Stimulated activated CD8-positive, alpha-beta memory T cell treated with anti-CD3 and anti-CD28 coated beads, Interleukin-15, amount 100 ng/mL, for 48 hours (primary cell): ENCODE measurements at places on chromosomes 2 and 18.

DNA sequence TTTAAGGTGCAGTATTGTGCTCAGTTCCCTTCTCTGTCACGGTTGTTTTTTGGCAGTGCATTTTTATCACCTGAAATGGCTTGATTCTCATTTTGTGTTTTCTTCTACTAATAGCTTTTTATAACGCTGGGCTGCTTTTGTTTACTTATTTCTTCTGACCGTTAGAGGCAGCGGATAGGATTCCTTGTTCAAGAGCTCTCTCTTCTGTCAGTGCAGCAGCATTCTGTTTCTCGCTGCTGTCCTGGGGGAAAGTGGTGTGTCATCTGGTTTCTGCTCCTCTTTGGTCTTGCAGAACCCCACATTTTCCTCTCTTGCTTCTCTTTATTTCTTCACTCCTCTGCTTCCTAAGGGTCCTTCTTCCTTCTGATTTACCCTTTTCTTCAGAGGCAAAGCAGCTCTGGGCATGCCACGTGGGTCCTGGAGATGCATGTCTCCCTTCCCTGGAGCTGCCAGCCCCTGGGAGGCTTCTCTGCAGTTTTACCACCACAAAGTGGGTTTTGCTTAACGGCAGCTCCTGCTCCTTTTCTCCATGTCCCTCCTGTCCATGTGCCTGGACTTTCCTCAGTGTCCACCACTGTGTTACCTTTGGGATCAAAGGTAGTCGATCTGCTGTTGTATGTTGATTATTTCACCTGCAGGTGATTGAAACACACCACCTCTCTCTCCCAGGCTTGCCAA is 47.3 kb upstream of the SNTG2 start:
- no peak for DNase-seq

- DNase-seq = no peak
These were observed 61.4 kb upstream of the DNER start for GRCh38 chr2:229775614-229776313.

DNA sequence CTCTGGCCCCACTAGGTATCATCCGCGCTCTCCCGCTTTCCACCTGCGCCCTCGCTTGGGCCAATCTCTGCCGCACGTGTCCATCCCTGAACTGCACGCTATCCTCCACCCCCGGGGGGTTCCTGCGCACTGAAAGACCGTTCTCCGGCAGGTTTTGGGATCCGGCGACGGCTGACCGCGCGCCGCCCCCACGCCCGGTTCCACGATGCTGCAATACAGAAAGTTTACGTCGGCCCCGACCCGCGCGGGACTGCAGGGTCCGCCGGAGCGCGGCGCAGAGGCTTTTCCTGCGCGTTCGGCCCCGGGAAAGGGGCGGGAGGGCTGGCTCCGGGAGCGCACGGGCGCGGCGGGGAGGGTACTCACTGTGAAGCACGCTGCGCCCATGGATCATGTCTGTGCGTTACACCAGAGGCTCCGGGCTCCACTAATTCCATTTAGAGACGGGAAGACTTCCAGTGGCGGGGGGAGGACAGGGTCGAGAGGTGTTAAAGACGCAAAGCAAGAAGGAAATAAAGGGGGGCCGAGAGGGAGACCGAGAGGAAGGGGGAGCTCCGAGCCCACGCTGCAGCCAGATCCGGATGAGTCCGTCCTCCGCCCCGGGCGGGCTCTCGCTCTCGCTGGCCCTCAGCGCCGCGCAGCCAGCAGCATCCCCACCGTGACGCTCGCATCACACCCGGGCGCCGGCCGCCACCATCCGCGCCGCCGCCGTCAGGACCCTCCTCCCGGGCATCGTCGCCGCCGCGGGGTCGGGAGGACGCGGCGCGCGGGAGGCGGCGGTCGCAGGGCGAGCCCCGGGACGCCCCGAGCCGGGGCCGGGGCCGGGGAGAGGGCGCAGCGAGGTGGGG is 664 bp downstream of the NETO1 start:
- no peak for DNase-seq

DNA sequence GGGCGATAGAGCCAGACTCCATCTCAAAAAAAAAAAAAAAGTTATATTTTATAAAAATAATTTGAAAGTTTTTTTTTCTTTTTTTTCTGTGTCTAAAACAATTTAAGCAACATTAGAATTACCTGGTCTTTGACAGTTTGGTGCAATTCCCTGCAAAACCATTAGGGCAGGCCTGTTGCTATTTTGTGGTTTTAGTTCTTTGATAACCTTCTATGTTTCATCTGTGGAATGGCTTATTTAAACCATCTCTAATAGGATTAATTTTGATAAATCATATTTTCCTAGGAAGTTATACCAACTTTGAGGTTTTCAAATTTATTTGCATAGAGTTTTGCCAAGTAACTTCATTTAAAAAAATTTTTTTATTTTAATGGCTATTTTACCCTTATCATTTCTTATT is 141.2 kb upstream of the TWIST2 start:
- DNase-seq = no peak

- DNase-seq = peak; percentile 32
These were observed 21.2 kb upstream of the TET3 start for GRCh38 chr2:73963385-73964120.

GRCh38 chr2:677056-677958 is at the start of gene TMEM18:
Gene TMEM18 (minus strand): TSS chr2:677406. CDS start chr2:677345, 61 bp downstream.
- DNase-seq = peak; percentile 92
